Activated T-helper 1 cell treated with Interleukin-2 at 50 U/mL for 16 hours (primary cell): ENCODE measurements at places on chromosomes 6 and 20.

- no peak for DNase-seq
These were observed 13.7 kb upstream of the UBE2V1 start for GRCh38 chr20:50126662-50127061.

GRCh38 chr20:14470977-14471661, 133.7 kb upstream of the FLRT3 start:
- no peak for DNase-seq

GRCh38 chr6:169971081-169971861, 219.8 kb downstream of the ERMARD start:
- no peak for DNase-seq

DNA sequence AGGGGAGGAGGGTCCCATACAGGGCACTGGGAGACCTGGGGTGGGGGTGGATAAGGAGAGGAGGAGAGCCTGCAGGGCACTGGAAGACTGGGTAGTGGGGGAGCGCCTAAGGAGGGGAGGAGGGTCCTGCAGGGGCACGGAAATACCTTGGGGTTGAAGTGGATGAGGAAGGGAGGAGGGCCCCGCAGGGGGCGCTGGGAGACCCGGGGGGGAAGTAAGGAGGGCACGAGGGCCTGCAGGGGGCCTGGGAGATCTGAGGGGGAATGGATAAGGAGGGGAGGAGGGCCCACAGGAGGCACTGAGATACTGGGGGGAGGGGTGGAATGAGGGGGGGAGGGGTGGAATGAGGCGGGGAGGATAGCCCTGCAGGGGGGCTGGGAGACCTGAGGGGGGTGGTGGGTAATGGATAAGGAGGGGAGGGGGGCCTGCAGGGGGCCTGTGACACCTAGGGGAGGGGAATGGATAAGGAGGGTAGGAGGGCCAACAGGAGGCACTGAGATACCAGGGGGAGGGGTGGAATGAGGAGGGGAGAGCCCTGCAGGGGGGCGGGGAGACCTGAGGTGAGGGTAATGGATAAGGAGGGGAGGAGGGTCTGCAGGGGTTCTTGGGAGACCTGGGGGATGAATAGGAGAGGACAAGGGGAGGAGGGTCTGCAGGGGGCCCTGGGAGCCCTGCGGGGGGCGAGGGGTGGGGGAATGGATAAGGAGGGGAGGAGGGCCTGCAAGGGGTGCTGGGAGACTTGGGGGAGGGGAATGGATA, 567 bp upstream of the CTCFL start:
- DNase-seq, result no peak

GRCh38 chr20:24303393-24304170, 165.8 kb upstream of the SYNDIG1 start:
- DNase-seq, result no peak

- no peak for DNase-seq
These were observed 34.6 kb downstream of the PANK2 start for GRCh38 chr20:3923818-3924217.

GRCh38 chr6:105935416-105935815, 150.7 kb upstream of the PRDM1 start:
- no peak for DNase-seq

DNA sequence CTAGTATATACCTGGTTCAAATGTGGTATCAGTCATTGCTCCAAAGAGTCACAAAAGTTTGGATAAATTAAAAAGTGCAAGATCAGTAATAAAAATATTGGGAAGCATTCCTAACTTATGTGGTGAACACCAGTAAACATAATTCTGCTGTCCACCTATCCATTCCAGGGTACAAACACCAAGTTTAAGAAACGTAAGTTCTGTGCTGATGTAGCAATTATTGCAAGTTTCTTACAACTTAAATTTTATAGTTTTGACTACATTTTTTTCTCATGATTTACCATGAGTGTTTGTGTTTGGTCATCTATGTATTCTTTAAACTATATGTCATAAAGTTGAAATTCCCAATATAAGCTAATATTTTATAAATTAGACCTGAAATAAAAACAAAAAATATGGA, 255.0 kb upstream of the THEMIS start:
- no peak for DNase-seq

DNA sequence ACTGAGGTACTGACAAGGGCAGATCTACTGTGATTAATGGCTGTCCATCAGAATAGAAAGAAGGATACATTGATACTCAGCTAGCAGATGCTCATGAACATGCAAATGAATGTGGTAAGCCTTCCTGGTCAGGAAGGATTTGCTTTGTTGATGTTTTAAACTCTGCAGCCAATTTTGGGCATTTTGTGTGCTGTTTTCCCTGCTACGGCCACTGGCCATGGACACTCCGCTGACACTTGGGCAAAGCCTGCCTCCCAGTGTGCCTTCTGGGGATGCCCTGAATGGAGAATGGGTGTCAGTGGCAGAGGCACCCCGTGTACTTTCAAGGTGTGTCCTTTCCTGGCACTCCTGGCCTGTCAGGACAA, 113.1 kb downstream of the SOBP start:
- DNase-seq, result no peak

- DNase-seq, result no peak
These were observed 20.0 kb upstream of the GFOD1 start for GRCh38 chr6:13507306-13507860.

- no peak for DNase-seq
These were observed 91.0 kb upstream of the ESR1 start for GRCh38 chr6:151716526-151716932.

GRCh38 chr20:26169506-26169905, 472.9 kb upstream of the ZNF337 start:
- DNase-seq, result no peak

- DNase-seq, result no peak
These were observed 151.7 kb downstream of the TMEM200A start for GRCh38 chr6:130517444-130517931.

- no peak for DNase-seq
These were observed 115.6 kb downstream of the MYB start for GRCh38 chr6:135296715-135297114.

DNA sequence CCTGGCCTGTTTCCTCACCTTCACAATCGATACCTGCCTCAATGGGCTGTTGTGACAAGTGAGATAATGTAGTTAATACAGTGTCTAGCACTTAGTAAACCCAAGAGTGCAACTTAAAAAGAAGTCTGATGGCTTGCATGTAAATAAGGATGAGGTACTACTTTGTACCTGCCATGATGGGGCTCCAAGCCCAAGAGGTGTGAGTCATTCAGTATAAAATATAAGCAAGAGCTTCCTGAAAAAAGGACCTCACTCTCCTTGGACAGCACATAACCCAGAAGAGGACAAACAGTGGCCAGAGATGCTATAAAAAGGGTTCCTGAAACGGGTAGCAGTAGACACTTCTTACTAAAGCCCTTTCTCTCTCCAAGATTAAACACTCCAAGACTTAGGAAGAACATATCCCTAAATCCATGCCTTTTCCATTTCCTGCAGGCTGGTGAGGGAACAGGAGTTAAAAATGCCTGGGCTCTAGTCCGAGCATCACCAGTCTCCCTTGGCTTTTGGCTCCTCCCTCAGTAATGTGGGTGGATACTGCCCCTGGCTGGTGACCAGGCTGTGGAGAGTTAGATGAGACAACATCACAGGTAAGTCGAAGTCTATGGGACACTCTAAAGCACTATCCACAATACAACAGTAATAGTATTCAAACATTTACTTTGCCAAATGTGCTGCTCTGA, 4.3 kb downstream of the UBE2V1 start:
- no peak for DNase-seq

GRCh38 chr6:168400037-168400436, 40.9 kb upstream of the SMOC2 start:
- no peak for DNase-seq

DNA sequence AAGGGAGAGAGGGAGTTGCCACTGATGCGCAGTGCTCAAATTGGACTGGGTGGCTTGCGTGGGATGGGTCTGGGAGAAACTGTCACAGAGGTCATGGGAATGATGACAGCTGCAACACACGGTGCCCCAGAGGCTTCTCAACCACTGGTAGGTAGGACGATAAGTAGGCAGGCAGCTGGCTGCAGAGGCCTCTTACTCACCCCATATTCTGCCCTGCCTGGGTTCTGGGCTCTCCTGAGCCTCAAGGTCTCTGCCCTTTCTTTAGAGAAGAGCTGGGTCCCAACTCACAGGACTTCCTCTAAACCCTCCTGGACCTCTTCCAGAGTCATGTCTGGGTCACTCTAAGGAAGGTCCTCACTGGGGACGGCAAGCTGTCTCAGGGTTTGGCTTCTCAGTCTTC, 37.2 kb upstream of the RNF24 start:
- no peak for DNase-seq

DNA sequence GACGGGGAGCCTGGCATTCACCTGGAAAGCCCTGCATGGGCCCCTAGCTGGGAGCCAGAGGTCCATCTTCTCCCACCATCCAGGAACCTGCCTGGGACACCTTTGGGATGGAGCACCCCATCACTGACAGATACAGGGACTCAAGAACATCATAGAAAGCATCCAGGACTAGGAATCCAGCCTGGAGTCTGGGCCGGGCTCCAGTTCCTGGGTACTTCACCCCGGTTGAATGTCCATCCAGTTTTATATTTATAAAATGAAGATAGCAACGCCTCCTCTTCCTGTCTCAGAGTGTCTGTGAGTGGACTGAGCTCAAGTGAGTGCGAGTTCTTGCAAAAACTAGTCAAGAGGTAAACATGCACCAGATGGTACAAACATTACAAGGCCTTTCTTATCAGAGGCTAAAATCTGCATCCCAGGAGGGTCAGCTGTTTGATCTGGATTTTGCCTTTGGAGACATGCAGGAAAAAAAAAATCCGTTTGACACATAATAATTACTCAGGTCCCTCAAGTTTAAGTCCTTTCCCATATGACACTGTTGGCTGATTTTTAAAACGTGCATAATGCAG, 27.4 kb downstream of the ZC3H12D start:
- no peak for DNase-seq

- DNase-seq, result no peak
These were observed 56.3 kb upstream of the ANKEF1 start for GRCh38 chr20:9978397-9979004.

DNA sequence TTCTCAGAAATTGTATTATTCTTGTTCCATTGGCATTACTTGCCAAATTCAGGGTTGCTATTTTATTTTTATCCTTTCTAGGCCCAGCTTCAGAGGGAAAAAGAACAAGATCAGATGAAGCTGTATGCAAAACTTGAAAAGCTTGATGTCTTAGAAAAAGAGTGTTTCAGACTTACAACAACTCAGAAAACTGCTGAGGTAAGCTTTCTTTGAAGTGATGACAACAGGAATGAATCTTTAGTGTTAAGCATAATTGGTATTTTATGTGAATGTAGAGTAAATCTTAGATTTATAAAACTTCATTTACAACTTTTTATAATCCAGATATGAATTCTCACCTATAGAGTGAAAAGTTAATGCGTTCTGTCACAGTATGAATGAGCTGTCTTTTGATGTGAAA, 58.4 kb downstream of the CEP57L1 start:
- DNase-seq, result no peak

DNA sequence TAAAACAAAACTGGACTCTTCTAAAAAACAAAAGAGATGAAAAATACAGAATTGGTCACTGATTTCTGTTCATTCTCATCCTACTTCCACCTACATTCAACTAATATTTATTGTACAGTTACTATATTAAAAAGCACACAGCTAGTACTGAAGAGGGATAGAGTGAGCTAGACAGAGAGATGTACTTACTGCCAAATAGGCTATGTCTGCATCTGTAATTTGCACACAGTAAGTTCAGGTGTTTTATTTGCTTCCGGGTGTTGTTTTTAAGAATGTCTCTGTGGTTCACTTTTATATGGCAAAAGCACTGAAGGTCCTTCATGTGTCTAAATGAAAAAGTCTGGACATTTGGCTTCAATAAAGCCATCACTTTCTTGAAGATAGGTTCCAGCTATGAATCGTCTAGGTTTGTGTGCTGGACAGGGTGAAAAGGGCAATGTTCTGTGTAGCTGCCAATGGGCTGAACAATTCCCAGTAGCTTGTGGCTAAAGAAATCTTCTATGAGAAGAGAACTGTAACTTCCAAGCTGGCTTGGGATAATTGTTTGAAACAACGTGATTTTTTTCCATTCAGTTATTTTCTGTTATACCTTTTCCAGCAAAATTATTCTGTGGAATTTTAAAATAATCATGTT, 47.3 kb downstream of the EPB41L2 start:
- DNase-seq, result no peak
